ENCODE measurements at places on chromosomes 16 and 17. TPM values are rescaled to one million over a fixed set of nuclear protein-coding genes. Genes with fewer than 3 reads are reported as not detected.
A peak's percentile ranks its signal among the peaks of the same experiment; 100 is the strongest.

CD79B gene
- total RNA-seq = not detected

GRCh38 chr17:72021417-72022041 is 99.3 kb upstream of the SOX9 start:
- H3K4me3 ChIP-seq = no peak overlapping the region
- no peak overlapping the region for H3K27ac ChIP-seq
- H3K36me3 ChIP-seq = no peaks in the 10 kb centered on the region
- no peaks in the 10 kb centered on the region for H3K4me1 ChIP-seq
- no peak for DNase-seq
- peaks cover 6% of the 10 kb centered on the region for H3K27me3 ChIP-seq

- peak; percentile 38 for DNase-seq
- peaks cover 32% of the 10 kb centered on the region for H3K27me3 ChIP-seq
- H3K4me3 ChIP-seq = no peak overlapping the region
- H3K36me3 ChIP-seq = no peaks in the 10 kb centered on the region
- H3K27ac ChIP-seq = no peak overlapping the region
These were observed 10.2 kb downstream of the CIBAR2 start for GRCh38 chr16:85101956-85102630.

DNA sequence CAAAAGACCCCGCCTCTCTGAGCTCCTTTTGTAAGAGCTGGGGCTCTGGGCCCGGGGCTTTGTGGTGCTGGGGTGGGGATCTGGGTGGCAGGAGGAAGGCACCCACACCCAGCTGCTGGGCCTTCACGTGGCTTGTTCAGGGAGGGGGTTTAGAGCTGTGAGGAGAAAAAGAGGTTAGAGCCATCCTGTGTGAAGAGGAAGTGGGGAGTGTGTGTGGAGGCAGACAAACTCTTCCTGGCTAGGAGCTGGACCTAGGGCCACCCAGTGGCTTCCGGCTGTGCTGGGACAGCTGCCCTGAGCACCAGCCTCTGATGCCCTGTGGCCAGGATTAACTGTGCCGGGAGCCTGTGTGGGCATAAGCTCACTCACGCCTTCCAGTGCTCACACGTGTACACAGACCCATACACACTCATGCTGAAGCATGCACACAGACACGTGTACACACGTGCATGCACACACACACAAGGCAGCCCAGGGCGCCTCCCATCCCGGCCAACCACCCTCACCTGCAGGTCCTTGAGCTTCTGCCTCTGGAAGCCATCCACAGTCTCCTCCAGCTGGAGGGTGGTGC is 7.4 kb downstream of the CIBAR2 start:
- H3K4me3 ChIP-seq = no peak overlapping the region
- H3K27me3 ChIP-seq = peaks cover 21% of the 10 kb centered on the region
- H3K4me1 ChIP-seq = no peaks in the 10 kb centered on the region
- DNase-seq = no peak
- H3K36me3 ChIP-seq = no peaks in the 10 kb centered on the region

GRCh38 chr17:58809564-58809936 is 53.9 kb downstream of the PPM1E start:
- DNase-seq = no peak
- H3K4me1 ChIP-seq = no peaks in the 10 kb centered on the region
- H3K36me3 ChIP-seq = no peaks in the 10 kb centered on the region
- H3K4me3 ChIP-seq = no peak overlapping the region
- no peak overlapping the region for H3K27ac ChIP-seq

DNA sequence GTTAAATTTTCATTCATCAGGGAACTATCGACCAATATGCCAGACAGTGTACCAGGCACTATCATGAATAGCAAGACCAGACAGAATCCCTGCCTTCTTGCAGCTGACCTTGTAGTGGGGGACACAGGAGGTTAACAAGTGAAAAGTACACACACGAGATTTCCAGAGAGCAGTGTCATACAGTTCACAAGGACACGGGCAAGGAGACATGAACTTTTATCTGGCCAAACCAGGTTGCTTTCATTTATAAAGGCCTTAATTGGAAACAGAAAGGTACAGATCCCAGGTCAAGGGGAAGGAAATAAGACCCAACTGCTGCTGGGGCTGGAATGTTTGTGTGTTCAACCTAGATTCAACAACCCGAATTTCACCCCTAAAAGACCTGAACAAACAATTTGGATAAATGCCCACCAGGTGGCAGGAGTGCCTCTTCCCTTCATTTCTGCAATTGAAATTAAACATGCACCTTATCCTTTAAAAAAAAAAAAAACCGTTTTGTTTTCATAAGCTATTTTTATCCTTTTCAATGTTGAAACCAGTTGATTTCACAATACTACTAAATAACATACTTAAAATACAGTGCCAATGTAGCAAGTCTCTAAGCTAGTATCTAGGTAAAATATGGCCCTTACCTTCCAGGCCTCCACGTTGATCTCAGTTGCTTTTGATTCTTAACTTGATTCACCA is 65.9 kb downstream of the EMP2 start:
- no peaks in the 10 kb centered on the region for H3K36me3 ChIP-seq
- no peak overlapping the region for H3K4me3 ChIP-seq
- peaks cover 2% of the 10 kb centered on the region for H3K4me1 ChIP-seq
- DNase-seq = peak; percentile 70
- no peak overlapping the region for H3K27ac ChIP-seq
- no peaks in the 10 kb centered on the region for H3K27me3 ChIP-seq
